ENCODE measurements at places on chromosomes 11 and 22.

- DNase-seq = no peak
Measured at GRCh38 chr22:42587588-42588175, 27.0 kb downstream of the POLDIP3 start.

- DNase-seq = no peak
Measured at GRCh38 chr11:78714539-78714938, 139.9 kb upstream of the NARS2 start.

GRCh38 chr11:74367881-74368280, 30.4 kb downstream of the PGM2L1 start:
- DNase-seq = no peak

GRCh38 chr11:12293486-12293885, 83.9 kb upstream of the PARVA start:
- no peak for DNase-seq
